Activated CD8-positive, alpha-beta memory T cell treated with anti-CD3 and anti-CD28 coated beads for 4 hours (primary cell): ENCODE measurements at places on chromosomes 6 and 20.

DNA sequence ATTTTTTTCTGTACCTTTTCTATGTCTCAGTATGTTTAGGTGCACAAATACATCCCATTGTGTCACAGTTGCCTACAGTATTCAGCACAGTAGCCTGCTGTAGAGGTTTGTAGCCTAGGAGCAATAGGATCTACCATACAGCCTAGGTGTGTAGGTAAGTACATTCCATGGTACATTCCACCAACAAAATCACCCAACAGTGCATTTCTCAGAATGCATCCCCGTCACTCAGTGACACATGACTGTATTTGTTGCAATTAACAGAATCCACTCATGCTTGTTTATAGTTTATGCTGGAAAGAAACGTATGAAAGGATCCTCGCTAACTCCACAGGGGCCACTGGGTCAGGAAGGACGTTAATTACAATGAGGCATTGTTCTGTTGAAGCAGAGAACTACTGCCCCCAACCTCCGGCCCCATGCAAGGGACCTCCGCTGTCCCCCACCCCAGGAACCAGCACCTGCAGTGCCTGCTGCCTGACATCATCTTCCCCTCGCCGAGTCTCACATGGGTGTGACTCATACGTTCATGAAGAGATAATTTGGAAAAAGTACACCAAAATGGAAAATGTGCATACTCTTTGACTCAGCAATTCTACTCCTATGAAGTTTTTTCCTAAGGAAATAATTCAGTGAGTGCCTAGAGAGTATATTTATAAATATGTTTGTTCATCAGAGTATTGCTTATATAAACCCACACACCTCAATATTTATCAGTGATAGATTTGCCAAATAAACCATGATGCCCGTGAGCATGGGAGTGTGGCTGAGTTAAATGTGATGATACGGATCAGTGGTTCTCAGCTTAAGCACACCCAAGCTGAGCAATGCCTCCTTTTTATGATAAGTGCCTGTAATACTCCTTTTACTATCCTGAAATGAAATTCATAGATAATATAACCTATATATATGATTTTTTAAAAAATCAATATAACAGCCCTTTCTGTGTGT is 156.4 kb upstream of the ECI2 start:
- DNase-seq: no peak

DNA sequence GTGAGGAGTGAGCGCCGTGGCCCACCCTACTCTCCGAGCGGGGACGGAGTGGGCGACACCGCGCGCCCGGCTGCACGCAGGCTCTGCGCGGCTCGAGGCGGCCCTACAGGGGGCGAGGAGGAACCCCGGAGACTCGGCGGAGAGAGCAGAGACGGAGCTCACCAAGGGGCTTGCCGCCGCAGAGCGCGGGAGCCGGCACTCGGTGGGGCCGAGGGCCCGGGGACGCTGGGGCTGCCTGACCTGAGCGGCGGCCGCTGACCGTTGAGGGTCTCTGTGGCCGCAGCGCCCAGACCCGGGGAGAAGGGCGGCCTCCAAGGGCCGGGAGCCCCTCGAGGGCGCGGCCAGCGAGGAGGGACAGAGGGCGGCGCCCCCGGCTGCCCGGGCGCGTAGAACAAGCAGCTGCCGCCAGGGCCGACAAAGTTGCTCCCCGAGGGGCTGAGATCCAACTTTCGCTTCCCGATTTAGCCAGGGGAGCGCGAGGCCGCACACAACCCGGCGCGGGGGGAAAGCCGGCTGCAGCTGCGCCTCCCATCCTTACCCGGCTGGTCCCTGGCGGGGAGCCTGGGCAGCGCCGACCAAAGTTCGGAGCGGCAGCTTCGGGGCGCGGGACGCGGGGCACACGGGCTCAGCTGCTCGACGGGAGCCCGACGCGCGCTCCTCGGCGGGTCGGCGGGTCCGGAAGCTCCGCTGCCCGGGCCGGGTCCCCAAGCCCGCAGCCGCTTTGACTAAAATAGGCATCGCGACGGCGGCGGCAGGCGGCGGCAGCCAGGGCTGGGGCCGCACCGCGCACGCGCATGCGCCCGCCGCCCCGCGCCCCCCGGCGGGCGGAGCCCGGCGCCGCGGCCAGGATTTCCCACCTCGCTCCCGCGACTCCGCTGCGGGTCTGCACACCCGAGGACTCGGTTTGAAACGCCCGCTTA is 43.1 kb downstream of the POPDC3 start:
- no peak for DNase-seq

DNA sequence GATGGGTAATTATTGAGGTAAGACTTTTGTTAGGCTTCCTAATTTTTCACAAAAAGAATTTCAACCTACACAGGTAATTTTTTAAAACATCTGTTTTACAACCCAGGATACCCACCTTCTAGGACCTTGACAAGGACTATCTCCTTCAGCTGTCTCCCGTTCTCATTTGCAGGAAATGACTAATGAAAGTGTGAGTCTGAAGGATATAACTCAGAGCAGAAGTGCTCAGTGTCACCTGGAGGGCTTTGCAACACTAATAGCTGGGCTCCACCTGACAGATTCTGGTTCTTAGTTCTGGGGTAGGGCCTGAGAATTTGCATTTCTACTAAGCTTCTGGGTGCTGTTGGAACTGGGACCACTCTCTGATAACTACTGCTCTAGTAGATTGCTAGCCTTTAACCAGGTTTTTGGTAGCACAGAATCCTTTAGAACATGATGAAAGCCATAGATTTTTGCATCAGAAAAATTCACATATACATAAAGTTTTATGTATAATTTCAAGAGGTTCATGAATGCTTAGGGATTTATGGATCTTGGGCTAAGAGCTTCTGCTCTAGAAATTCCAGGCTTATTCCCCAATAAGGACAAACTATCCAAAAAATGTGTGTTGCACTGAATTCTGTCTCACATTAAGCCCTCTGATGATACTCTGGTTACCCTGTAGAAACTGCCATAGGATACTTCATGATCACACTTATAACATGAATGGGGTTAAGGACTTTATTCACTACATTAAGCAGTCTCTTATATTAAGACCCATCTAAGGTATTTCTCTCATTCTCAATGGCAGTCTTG is 30.3 kb downstream of the AK9 start:
- DNase-seq: no peak

GRCh38 chr6:100404051-100404450 is 60.7 kb downstream of the SIM1 start:
- no peak for DNase-seq

GRCh38 chr6:34953061-34954025 is 64.3 kb downstream of the ANKS1A start:
- DNase-seq: no peak

- no peak for DNase-seq
Observed at GRCh38 chr6:18585032-18585573, 198.0 kb downstream of the RNF144B start.

- DNase-seq: no peak
Observed at GRCh38 chr20:4180356-4180755, 165.0 kb upstream of the RNF24 start.

- DNase-seq: no peak
Observed at GRCh38 chr20:21622097-21622857, 83.2 kb upstream of the PAX1 start.

- DNase-seq: no peak
Observed at GRCh38 chr20:46118481-46119020, 437 bp downstream of the CD40 start.

DNA sequence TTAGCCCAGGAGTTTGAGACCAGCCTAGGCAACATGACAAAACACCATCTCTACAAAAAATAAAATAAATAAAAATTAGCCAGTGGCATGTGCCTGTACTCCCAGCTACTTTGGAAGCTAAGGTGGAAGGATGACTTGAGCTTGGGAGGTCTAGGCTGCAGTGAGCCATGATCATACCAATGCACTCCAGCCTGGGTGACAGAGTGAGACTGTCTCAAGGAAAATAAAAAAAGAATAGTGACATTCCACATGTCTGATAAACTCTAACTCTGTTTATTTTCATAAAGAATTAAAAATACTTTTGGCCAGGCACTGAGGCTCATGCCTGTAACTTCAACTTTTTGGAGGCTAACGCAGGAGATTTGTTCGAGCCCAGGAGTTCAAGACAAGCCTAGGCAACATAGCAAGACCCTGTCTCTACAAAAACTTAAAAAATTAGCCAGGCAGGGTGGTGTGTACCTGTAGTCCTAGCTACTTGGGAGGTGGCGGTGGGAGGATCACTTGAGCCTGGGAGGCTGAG is 115.1 kb downstream of the GJA1 start:
- DNase-seq: no peak
